ENCODE measurements at places on chromosomes 7 and 10. TPM values are rescaled to one million over a fixed set of nuclear protein-coding genes. Genes with fewer than 3 reads are reported as not detected.

LRRC18 gene
- not detected for total RNA-seq

FXYD4 gene
- not detected for total RNA-seq

CHST12 gene
- total RNA-seq: 29.6 TPM

- DNase-seq: no peak
Measured at GRCh38 chr10:11003679-11004078, 14.0 kb upstream of the CELF2 start.

STAG3 gene
- 0.81 TPM for total RNA-seq

- DNase-seq: no peak
Measured at GRCh38 chr7:5594616-5595544, 171.2 kb upstream of the TNRC18 start.

DNA sequence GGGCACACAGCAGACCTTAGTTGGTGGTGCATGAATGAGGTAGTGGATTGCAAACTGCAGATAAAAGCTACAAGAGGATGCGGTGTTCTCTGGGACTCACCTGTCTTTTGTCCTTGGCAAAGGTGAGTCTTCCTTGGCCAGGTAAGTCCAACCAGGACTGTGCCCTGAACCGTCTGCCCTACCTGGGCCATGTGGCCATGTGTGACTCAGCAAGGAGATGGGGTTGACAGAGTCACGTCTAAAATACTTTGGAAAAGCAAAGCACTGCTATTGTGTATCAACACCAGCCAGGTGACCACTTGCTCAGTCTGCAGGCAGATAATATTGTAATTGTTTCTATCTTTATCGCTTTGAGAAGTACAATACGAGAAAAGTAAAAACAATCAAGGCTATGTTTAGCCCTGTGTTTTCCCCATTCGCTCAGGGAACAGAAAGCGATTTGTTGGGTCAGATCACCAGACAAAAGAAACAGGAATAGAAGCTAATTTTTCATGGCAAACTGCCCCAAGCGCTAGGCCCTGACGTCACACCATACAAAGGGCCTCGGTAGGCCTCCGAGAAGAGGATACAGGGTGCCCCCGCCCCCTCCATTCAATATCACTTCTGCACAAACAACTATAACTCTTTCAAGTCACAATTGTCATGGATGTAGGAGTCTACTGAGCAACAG, 57.3 kb downstream of the FAM53B start:
- no peak for DNase-seq

IGFBP1 gene
- under 0.01 TPM for total RNA-seq

DNA sequence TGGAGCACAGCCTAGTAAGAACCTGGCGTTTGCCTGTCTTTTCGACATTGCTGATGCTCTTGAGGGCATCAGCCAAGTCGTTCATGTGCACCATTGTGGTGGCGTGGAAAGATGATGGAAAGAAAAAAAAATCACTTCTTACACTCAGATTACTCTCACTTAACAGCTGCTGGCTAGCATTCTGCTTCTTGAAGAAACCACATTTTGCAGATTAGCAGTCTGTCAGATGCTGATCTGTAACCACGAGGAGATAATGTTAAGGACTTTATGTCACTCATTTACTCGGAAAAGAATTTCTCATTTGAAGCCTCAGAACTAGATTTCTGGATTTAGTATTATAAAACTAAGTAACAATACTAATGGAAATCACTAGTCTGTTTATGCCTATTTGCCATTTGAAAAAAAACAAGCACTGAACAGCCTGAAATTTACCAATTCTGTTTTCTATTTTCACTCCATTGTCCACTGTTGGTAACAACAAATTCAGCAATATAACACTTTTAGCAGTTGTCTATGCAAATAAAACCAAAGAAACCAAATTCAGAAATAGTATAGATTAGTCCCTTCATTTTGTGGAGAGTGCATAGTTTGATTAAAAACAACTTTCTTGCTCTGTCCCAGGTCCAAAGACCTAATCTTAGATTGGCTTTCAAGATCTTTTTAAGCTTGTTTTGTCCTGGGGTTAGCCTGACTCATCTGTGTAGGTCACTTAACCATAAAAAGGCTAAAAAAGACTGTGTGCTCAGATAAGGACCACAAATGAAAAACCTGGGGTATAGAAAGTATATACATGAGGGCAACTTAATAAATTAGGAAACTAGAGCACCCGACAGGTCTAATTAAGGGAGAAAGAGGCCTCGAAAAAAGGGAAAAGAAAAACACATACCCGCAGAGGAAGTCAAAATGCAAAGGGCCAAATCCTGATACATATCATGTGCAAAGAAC, 67.5 kb downstream of the NT5C2 start:
- DNase-seq: no peak

TRPV6 gene
- total RNA-seq: under 0.01 TPM

DNA sequence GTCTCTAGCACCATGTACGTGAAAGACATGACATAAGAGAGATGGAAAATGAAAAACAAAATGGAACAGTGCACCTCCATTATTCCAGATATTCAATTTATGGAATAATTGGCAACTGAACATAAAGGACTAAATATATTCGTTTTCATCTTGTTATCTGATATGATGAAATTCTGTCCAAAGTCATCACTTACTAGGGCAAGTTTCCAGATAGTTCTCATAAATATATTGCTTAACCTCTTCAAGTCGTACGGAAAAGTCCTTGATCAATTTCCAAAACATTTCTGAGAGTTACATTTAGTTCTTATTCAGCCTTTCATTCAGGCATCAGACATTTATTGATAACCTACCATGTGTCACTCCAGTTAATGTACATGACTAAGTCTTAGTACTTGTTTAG, 185.2 kb downstream of the HGF start:
- DNase-seq: no peak

All from hematopoietic multipotent progenitor cell (in vitro differentiated cells).